ENCODE measurements at places on chromosomes 5 and 9. TPM values are rescaled to one million over a fixed set of nuclear protein-coding genes. Genes with fewer than 3 reads are reported as not detected.

Gene PCDHB9
- 19.8 TPM for total RNA-seq

Gene TTLL11
- 14.5 TPM for total RNA-seq

Gene SLC23A1
- total RNA-seq: 0.66 TPM

Gene CA9
- 21.8 TPM for total RNA-seq

Gene SPATA31E1
- not detected for total RNA-seq

Gene COL15A1
- total RNA-seq: 6.7 TPM

Gene OTP
- not detected for total RNA-seq

Gene ADAMTS13
- total RNA-seq: 2.3 TPM

Gene NAIP
- total RNA-seq: 27.0 TPM

Gene PRDM9
- not detected for total RNA-seq

Gene ADAMTS6
- total RNA-seq: 0.78 TPM

Gene CDH9
- total RNA-seq: not detected

Gene ANKRD55
- total RNA-seq: not detected

Gene OMD
- 4.9 TPM for total RNA-seq

Gene CDO1
- 92.3 TPM for total RNA-seq

Gene KIAA0825
- total RNA-seq: 5.7 TPM

Gene SV2C
- 0.52 TPM for total RNA-seq

Gene PCDHA1
- not detected for total RNA-seq

Gene RRAGA
- 30.0 TPM for total RNA-seq

Gene APC
- 27.5 TPM for total RNA-seq

Gene GPR150
- total RNA-seq: 6.0 TPM

Gene BSPRY
- 27.0 TPM for total RNA-seq

Measured in body of pancreas (tissue), 4 donors.